Activated T-helper 9 cell treated with anti-CD3 and anti-CD28 coated beads, Interleukin-2, amount 50 U/mL, for 16 hours (primary cell): ENCODE measurements at places on chromosomes 5 and 9.

- no peak for DNase-seq
Observed at GRCh38 chr9:125969868-125970267, 222.7 kb downstream of the PBX3 start.

DNA sequence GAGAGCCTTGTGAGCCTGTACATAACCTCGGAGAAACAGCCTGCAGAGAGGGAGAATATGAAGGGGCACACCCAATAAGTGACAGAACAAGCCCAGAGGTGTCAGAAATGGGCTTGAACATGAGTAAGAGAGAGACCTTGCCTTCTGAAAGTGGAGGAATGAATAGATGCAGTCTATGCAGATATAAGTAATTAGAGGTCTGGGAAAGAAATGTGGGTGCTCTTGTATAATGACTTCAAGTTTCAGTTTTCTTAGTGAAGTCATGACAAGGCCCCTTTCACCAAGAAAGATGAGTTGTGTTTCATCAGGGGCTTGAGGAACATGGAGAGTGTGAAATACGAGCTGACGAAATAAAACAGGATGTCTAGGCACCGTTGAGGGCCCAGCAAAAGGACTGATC lies 15.1 kb downstream of the GRAMD2B start:
- DNase-seq = no peak

DNA sequence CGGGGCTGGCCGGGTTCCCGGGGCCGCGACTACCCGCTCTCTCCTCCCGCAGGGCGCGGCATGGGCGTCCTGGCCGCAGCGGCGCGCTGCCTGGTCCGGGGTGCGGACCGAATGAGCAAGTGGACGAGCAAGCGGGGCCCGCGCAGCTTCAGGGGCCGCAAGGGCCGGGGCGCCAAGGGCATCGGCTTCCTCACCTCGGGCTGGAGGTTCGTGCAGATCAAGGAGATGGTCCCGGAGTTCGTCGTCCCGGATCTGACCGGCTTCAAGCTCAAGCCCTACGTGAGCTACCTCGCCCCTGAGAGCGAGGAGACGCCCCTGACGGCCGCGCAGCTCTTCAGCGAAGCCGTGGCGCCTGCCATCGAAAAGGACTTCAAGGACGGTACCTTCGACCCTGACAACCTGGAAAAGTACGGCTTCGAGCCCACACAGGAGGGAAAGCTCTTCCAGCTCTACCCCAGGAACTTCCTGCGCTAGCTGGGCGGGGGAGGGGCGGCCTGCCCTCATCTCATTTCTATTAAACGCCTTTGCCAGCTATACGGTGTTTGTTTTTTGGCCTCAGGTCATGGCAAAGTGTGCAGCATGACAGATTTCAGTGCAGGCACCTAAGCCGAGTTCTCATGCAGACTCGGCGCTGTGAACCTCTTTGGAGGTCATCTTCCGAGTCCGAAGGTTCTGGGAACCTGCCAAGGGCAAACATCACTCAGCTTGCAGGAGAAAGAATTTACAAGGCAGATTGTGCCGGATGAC lies 516 bp downstream of the MRPL41 start:
- DNase-seq = no peak

DNA sequence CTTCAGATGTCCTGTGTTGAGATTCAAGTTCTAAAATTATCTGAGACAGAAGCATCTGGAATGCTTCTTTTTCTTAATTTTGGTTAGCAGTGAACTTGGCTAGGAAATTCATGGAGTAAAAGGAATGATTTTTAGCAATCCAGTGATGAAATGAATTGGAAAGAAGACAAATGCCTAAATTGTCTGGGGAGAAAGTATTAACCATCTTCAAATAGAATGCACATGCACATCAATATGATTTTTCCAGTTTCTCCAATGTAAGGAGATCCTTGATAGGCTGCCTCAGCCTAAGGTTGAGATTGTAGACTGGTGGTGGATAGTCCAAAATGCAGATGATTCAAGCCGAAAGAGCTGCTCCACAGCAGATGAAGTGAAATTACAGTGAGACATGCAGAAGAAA lies 106.7 kb downstream of the PCSK5 start:
- no peak for DNase-seq

DNA sequence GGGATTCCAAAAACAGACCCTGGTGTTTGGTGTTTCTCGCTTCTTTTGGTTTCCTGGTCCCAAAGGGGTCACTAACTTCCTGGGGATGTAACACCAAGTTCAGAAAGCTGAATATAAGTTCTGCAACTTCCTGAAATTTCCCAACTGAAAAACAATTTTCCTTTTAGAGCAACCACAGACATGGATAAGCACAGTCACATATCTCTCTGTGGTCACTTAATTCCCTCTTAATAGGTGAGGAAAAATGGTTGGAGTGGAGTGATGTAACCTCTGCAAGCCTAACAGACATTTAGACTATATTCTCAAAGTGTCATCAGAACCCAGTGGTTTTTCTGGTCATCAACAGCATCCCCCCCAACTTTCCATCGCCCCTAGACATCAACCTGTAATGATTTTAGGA lies 135.3 kb downstream of the PRELID2 start:
- no peak for DNase-seq

- DNase-seq = no peak
Observed at GRCh38 chr5:79544131-79544530, 30.2 kb upstream of the HOMER1 start.
